ENCODE measurements at places on chromosomes 12 and 14.

GRCh38 chr12:105109465-105110212 lies 2.1 kb downstream of the WASHC4 start:
- DNase-seq, result no peak

GRCh38 chr12:13573698-13574321 lies 377.3 kb downstream of the EMP1 start:
- no peak for DNase-seq

DNA sequence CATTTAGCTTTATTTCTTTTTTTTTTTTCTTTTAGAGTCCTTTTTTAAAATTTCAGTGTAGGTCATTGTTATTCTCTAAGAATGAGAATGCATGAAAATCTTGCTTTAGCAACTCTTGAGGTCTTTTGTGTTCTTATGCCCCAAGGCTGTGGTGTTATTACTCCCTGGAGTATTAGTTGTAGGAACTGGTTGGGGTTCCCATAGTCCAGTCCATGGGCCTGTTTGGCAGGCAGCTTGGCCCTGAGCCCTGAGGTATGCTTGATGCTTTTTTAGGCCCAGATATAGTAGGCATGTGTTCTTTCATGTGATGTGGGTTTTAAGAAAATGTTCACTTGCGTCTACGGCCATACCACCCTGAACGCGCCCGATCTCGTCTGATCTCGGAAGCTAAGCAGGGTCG lies 1.6 kb downstream of the FAM234B start:
- no peak for DNase-seq

- peak; percentile 95 for DNase-seq
Observed at GRCh38 chr14:61694830-61695694, at the start of gene HIF1A. Gene HIF1A, plus strand, starts transcription at chr14:61695513. Its CDS starts 292 bp downstream, at chr14:61695805.

DNA sequence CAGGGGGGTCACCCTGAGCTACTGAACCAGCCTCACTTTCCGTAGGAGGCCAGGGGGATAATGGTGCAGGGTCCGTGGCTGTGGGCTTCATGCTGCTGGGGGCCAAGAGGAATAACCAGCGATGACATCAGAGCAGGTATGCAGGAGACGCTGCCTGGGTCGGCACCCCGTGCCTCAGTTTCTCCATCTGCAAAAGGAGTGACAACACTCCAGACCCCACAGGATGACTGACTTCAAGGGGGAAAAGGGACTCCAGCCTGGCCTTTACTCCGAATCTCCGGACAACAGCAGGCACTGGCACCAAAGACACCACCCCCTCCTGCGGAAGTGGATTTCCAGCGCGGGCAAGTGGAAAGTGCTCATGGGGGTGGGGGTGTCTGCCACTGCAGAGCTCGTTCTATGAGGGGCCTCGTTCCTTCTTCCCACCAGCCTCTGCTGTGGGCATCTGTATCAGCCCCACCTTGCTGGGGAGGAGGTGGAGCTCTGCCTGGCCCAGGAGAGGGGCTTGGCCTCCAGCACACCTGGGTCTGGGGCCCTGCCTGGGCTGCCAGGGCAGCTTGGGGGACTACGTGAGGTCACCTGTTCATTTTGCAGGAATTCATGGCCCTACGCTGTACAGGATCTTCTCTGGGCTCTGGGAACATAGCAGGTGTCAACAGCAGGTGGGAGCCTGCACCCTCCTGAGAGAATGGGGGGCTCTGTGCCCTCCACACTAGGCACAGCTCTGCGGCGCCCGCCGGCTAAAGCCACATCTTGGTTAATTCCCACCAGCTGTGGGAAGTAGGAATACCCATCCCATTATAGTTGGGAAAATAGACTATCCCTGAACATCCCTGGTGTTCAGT lies 216.6 kb upstream of the C14orf180 start:
- DNase-seq, result no peak

- no peak for DNase-seq
Observed at GRCh38 chr12:3315201-3315661, 175.8 kb upstream of the PRMT8 start.

DNA sequence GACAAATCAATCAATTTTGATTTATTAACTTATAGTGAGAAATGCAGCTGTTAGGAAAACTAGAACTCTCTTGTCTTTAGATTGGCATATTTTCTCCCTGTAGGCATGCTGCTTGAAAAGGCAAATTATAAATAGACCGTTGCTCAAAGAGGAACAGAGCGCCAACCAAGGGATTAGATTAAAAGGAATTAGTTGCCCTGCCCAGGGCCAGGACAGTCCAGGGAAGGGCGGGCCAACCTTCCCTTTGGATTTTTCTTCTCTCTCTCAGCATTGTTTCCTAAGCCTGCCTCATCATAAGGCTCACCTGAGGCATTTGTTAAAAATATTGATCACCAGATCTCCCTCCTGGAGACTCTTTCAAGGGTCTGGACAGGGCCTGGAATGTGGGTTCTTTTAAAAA lies 8.6 kb downstream of the CIPC start:
- no peak for DNase-seq

DNA sequence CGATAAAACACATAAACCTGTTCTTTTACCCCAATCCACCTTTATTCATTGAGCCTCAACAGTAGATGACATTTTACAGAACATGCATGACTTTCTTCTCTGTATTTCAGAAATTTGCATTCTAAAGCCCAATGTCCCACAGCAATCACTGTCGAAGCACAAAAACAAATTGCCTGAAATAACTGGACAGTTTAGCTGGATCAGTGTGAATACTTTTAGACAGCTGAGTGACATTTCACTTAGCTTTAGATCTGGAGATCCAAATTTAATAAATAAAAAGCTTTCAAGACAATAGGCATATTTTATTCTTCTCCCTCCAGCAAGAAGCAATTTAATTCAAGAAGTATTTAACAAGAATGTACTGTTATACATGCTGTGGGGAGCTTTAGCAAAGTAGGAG lies 109.1 kb upstream of the FSCB start:
- DNase-seq, result no peak

GRCh38 chr12:62537551-62537950 lies 70.9 kb downstream of the MON2 start:
- DNase-seq, result no peak

DNA sequence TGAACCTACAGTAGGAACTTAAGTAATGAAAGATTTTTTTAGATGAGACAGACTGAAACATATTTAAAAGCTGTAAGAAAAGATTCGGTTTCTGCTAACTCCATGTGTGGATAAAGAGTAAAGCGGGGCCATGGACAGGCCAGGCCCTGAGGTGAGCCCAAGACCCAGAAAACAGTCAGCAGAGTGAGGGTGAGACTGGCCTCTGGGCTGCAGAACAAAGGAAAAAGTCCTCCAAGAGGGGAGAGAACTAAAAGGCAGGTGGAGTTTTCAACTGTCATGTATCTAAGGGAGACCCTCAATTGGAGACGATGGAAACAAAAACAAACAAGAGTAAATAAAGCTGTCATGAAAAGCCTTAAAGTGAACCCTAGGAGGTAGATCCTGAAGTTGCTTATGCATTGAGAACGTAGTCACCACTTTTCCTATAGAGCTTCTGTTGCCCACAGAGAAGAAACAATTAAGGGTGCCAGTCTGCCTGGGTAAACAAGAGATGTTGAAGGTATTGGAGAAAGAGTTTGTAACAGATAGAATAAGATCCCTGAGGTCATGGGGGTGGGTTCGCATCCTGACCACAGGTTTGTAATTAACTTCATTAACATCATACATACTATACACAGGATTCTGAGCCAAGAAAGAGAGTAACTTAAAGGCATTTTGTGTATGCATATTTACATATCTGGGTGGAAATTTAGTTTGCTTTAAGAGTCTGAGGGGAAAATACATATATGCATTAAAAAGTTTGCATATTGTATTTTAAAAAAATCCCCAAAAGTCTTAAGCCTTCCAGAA lies 268.7 kb upstream of the PDE3A start:
- no peak for DNase-seq

DNA sequence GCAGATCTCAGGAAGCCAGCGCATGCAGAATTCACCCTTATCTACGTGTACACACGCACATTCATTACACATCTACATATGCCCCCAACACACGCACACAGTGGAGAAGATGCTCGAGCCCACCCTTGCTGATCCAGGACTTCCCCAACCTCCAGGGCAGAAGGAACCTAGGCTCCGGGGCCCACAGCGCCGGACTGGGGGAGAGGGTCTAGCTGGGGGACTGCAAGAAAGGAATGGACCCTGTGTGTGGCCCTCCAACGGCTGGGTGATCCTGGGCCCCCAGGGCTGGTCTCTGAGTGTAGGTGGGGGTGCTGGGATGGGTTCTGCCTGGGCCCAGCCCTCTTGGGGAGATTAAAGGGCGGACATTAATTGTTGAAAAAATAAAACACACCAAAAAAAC lies 128.1 kb upstream of the C14orf180 start:
- DNase-seq, result no peak

- DNase-seq, result no peak
Observed at GRCh38 chr12:131383741-131384543, 326.9 kb upstream of the SFSWAP start.

- no peak for DNase-seq
Observed at GRCh38 chr14:81319946-81320345, 80.2 kb downstream of the STON2 start.

- DNase-seq, result no peak
Observed at GRCh38 chr14:95649230-95649629, 37.0 kb upstream of the TCL1B start.

DNA sequence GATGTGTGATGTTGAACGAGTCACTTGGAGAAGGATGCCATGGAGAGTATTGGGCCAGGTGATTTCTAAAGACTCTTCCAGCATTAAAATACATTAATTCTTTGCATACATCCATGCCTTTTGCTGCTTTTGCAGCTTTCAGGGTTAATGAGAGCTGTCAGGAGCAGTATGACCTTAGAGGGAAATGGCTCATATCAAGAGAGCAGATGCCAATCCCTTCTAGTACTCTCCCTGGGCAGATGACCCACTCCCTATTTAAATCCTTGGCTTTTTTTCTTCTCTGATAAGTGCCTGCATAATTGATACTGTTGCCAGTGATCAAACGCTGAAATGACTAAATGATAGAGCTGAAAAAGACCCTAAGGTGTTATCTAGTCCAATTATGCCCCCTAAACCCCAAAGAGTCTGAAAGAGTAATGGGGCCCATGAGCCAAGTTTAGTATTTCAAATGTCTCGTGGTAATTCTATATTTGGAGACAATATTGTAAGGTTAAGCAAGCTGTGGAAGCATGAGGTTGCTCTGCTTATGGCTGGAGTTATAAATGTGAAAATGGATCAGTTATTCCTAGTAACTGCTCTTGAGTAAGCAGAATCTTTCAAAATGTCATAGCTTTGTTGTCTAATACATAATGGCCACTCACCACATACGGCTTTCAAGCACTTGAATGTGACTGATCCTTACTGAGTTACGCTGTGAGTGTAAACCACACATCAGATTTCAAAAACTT lies 137.3 kb downstream of the ETV6 start:
- no peak for DNase-seq

All from activated CD8-positive, alpha-beta memory T cell treated with anti-CD3 and anti-CD28 coated beads for 4 hours (primary cell).